ENCODE measurements at places on chromosomes 1 and 21.

DNA sequence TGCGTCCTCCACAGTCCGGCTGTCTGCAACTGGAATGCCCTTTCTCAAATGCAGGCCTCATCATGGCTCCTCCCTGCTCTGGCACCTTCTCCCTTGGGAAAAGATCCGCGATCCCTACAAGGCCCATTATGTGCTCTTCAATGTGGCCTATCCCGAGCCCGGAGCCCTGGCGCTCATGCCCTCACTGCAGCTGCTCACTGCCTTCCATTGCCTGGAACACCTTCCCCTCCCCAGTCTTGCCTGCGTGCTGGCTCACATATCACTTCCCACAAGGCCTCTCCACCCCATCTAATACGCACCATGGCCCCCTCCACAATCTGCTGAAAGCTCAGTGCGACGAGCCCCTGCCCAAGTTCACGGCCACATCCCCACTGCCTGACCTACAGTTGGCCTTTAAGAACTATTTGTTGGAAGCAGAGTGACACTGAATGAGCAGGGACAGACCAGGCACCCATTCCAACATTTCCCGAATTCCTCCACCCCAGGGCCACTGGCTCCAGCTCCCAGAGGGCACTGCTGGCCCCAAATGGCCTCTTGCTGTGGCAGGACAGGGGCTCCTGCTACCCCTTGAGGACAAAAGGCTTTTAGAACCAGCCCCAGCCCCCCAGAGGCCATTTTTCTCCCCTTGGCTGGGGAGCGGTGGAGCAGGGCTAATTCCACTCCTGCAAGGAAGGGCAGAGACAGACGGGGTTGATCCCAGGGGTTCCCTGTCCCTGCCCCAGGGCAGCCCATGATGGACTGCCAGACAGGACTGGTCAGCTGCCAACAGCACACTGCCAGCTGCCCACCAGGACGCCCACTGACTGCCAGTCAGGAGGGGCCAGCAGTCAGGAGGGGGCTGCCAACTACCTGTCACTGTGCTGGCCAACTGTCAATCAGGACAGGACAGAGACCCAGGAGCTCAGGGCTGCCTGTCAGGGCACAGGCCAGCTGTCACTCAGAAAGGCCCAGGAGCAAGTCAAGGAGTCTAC, 64.8 kb downstream of the DHRS3 start:
- DNase-seq = no peak

DNA sequence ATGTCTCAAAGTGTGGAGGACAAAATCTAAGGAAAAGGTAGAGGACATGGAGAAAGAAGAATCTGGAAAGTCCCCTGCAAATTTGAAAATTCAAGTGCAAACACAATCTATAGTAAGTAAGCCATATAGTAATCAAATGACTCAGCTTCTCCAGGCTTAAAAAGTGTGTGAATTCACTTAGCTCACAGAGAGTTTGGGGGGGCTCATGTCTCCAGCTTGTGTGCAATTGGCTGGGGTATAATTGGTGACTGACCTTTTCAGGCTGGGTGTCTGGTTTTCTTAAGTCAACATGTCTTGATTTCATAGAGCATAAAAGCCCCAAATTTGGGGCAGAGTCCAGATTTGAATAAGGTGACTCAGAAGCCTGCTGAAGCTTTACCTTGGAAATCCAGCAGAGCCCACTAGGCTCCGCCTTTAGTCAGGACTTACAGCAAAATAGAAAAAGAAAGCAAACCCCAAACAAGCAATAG, 8.6 kb downstream of the CLDN14 start:
- DNase-seq = no peak

GRCh38 chr1:223087291-223088255, 55.5 kb downstream of the TLR5 start:
- DNase-seq = no peak

- no peak for DNase-seq
These were observed 132.4 kb downstream of the EDEM3 start for GRCh38 chr1:184622136-184622823.

DNA sequence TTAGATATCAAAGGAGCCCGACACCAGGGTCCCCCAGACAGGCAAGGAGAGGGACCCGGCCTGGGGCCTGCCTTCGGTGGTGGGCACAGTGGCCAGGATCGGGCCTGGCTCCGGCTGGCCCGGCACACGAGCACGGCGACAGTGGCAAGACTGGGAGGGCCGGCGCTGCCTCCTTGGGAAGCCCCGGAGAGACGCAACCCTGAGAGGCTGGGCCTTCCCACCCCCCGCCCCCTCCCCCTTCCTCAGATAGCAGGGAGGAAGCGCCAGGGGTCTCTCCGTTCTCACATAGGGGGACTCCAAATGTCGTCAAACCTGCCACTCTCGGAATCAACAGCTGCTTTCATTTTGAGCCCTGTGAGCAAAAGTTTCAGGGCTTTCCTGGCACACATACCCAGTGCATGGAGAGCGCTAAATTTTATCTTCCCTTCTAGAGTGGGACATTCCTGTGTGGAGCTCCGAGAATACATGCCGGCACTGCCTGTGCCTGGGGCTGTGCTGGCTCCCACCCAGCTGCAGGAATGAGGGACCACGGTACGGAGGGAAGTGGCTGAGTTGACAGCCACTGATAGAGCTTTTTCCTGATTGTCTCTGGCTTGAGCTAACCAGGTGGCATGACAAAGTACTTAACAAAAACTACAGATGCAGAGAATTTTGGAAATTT, 62.4 kb downstream of the CD247 start:
- no peak for DNase-seq

- no peak for DNase-seq
These were observed 77.7 kb upstream of the DIRAS3 start for GRCh38 chr1:68128157-68128556.
